Activated effector memory CD4-positive, alpha-beta T cell treated with anti-CD3 and anti-CD28 coated beads, Interleukin-2, amount 50 U/mL, for 16 hours (primary cell): ENCODE measurements at places on chromosomes 11 and 22.

DNA sequence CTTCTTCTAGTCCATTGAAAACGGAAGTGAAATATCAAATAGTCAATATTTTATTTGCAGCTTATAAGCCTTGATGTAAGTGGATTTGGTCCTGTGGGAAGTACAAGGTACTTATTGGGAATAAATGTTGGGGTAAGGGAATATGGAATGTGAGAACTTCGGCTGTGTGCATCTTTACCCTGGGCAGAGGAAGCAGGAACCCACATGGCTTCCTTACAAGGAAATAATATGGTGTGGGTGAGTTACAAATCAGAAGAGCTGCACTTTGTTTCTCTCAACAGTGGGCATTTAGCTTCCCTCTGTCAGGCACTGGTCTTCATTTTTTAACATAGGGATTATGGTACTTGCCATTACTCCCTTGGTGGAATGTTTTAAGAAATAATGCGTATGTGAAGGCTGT, 77.9 kb downstream of the SCN3B start:
- DNase-seq = no peak

DNA sequence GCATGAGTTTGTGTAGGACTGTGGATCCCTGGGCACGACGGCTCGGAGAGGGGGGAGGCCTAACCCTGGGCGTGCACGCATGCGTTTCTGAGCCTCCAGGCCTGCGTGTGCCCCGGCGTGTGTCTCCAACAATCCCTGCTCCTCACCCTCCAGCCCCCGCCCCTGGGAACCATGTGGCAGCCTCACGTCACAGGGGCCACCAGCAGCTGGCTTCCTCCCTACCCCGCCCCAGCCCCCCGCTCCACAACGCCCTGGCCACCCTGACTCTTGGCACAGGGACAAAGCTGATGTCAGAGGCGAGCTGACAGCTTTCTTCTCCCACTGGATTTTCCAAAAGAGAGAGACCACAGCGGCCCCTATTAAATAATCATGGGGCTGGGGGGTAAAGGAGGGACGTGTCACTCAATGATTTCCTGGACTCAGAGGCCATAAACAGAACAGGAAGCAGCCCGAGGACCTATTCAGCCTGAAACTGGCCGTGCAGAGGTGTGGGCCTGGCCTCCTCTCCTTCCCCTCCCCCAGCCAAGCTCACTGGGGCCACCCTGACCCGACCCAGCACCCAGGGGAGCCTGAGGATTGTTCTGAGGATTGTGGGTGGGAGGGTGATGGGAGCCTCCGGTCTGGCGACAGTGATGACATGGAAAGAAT, 6.8 kb upstream of the LIF start:
- DNase-seq = no peak

DNA sequence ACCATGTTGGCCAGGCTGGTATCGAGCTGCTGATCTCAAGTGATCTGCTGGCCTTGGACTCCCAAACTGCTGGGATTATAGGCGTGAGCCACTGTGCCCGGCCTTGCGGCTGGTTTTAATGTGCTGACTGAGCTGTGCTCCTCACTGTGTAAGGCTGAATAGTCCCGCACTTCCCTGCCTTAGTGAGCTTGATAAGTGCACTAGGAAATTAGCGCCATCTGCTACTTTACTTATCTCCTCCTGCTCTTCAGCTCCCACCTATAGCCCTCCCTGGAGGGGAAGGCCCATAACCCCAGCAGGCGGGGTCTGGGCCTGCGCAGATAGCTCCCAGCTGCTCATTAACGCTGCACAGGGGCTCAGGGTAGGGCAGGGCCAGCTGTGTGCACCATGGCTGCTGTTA, 49.4 kb downstream of the CLMP start:
- no peak for DNase-seq

DNA sequence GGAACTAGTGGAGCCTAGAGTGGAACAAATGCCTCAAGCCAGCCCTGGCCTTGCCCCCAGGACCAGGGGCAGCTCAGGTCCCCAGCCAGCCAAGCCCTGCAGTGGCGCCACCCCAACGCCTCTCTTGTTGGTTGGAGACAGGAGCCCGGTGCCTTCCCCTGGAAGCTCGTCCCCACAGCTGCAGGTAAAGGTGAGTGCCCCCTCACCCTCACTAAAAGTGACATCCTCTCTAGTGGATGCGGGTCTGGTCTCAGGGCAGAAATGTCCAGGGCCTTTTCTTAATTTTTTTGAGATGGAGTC, 21.5 kb downstream of the MICALL1 start:
- no peak for DNase-seq

GRCh38 chr11:74714904-74715303, 16.3 kb downstream of the CHRDL2 start:
- no peak for DNase-seq

- no peak for DNase-seq
These were observed 45.7 kb downstream of the CYTH4 start for GRCh38 chr22:37328017-37328416.
